ENCODE measurements at places on chromosomes 12 and 14.

DNA sequence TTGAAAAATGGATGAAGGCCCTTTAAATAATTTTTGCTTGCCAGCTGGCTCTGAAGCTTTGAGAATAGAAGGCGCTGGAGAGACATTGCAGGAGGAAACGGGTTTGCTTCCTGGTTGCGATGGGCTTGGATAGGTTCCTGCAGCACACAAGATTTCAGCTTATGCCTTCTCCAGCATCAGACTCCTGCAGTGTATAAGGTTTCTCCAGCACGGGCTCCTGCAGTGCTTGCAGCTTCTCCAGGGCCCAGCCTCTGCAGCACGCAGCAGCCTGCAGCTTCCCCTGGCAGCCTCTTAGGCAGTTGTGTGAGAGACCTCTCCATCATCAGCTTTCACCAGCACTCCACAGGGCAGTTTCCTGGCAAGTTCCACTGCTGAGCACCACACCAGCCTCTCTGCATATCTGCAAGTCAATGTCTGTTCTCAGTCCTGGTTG, 78.7 kb upstream of the ZDHHC17 start:
- peak; percentile 33 for DNase-seq

- DNase-seq: no peak
Observed at GRCh38 chr14:88868558-88869159, 44.2 kb downstream of the TTC8 start.

DNA sequence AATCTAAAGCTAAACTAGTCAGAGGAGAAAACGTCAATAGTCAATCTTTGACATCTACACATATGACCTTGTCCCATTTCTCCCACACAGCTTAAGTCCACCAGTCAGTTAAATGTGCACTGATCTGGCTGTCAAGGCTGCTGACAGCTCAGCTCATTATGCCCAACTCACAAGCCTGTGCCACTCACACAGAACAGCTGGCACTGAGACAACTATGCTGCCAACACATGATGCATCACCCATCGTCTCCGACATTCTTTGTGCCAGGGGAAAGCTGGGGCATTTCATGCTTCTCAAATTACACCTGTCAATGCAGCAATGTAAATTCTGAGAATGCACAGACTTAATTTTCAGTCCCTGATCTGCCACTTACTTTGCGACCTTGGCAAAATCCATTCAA, 25.3 kb downstream of the GNS start:
- no peak for DNase-seq

DNA sequence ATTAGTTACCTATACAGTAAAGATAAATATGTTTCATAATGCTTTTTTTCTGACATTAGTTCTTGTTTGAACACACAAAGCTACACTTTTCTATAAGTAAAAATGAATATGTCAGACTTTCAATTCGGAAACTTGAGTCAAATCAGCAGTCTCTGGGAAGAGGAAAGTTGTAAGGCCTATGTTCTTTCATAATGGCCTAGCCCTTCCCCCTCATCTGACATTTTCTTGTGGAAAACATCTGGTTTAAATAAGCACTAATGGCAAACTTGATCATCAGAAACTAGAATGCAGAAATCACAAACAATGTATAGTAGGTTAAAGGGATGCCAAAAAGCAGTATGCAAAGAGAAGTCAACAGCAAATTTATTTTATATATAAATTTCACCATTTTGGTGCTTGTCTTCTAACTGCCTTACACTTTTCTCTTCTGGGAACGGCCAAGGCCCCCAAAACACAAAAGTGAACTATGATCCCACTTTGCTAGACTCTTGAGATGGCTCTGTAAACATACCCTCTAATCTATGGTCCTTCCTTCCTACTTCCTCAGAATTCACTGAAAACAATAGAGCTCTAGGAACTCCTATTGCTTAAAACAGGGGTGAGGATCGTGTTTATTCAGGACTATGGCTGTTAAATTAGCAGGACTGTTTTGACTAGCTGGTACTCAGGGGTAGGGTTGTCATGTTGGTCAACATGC, 444.1 kb downstream of the RAD51B start:
- DNase-seq: no peak

GRCh38 chr12:4960030-4960429, 50.3 kb downstream of the KCNA1 start:
- peak; percentile 64 for DNase-seq

- DNase-seq: no peak
Observed at GRCh38 chr12:26278666-26279065, 83.3 kb downstream of the SSPN start.

DNA sequence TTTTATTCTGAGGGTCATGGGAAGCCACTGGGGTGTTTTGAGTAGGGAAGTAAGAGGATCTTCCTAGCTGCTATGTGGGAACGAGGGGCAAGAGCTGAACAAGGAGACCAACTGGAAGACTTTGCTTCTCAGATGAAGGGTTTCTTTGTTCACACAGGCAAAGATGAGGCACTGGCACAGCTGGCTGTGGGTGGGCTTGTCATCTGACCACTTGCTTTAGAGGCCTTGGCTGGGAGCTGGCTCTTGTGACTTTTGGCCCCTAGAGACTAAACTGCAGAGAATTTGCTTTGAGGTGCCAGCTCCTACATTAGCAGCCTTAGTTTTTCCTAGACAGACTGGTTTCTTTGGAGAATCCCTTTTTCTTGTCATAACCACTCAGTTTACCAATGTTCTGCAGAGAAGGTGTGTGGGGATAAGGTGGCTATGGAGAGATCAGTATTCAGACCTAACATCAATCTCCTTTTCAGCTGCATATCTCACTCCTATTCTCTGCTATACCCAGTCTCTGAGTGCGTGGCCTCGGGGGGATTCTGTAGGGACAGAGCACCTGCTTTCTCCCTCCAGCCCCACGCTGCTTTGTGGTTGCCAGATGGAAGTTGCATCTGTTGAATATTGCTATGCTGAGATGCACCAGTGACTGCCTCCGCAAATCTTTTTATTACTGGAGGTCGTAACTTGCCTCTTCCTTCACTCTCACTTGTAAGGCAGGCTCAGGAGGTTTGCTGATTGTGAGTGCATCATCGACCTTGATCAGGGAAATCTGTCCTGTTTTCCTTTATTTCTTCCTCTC, 12.7 kb downstream of the PPP2R5C start:
- DNase-seq: no peak

- no peak for DNase-seq
Observed at GRCh38 chr12:129332286-129332685, 479.0 kb downstream of the GLT1D1 start.

DNA sequence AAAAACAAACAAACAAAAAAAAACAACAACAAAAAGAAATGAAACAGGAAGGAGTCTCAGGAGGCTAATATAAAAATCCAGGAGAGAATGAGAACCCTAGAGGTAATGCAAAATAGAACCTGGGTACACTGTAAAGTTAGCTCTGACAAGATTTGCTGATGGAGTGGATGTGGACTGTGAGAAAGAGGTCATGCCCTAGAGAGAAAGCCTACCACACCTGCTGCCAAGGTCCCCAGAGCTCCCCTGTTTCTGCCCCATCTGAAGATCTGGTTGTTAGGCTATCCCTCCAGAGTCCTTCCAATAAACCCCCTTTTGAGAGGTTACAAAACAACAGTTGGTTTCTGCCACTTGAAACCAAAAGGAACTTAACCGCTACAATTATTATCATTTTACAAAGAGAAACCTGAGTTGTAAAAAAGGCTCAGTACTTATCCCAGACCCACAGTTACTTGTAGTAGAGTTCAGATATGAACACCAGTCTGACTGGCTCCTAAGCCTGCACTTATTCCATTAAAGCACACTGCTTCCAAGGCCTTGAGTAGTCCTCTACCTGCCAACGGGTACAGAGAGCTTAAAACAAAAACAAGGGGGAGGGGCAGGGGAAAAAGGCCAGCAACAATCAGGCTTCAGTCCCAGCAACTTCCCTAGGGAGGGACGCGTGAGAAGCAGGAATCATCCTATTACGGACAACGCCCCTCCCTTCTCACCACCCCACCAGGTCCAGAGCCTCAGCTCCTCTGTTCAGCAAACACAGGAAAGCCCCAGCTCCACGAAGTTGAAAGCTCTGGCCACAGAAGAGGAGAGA, 27.7 kb downstream of the PPP1R13B start:
- DNase-seq: peak; percentile 84

- no peak for DNase-seq
Observed at GRCh38 chr14:81193924-81194633, 26.7 kb downstream of the GTF2A1 start.

DNA sequence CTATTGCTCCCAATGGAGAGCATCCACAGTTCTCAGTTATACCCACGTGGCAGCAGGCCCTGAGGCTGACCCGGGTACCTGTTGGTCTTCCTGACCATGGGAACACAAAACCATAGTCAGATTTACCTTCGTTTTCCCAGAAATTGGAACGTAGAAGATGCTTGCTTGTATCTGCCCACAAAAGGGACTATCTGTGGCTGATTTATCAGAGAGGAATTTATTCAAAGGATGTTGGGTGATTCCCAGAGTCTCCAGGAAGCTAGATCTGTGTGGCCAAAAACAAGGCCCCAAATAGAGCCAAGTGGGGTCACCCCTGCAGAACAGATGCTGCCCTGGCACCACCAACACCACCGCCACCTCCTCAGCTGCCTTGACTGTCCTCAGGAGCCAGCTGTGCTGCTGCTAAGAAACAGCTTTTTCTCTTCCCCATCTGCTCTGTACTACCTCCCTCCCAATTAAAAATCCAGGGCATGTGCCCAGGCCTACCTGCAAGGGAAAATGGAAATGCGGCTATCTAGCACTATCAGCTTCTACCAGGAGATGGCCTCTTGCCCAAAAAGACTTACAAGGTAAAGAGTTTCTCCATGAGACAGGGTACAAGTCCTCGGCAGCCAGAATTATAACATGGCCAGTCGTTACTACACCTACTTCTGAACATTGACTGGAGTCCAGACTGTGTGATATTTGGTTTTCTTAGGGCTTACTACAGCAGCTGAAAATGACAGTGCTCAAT, 128.6 kb upstream of the PLEKHG7 start:
- peak; percentile 10 for DNase-seq

DNA sequence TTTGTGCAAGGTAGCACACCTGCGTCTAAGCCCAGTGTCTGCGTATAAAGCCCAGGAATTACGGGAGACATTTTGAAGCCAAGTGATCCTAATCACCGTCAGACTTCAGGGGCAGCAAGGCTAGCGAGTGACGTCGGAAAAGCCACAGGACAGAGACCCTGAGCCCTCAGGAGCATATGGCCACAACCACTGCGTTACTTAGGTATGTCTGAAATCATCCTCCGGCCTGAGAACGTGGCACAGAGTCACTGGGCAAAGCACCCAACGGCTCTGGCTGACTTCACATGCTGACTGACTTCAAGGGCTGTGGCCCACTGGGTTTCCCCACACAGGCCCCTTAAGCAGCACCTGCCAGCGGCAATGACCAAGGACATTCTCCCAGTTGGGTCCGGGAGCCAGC, 71.5 kb downstream of the RIMBP2 start:
- DNase-seq: peak; percentile 26

DNA sequence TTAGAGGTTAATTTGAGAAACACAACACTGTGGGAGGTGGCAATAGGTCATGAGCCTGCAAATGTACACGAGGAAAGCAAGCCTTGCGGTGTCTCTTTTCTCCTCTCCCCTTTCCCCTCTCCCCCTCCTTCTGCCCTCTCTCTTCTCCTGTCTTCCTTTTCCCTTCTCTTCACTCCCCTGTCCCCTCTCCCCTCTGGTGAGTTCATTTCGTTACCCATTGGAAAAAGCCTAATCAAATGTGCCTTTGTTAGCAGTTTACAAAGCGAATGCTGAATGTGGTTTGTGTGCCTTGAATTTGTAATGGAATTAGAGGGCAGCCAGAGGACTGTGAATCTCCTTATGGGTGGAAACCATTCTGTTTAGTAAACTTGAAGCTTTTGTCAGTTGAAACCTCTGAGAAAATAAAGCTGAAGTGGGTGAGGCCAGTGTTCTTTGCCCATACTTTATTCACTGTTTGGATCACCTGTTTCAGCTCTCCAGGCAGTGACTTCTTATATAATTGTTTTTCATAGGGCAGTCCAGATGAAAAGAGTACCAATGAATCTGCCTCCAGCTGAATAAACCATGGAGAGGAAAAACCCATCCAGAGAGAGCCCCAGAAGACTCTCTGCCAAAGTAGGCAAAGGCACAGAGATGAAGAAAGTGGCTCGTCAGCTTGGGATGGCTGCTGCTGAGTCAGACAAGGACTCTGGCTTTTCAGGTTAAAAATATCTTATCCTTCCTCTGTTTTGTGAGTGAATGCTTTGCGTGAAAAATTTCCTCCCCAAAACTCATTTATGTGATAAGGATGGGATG, 7.3 kb downstream of the CIPC start:
- DNase-seq: peak; percentile 44

- DNase-seq: peak; percentile 32
Observed at GRCh38 chr14:63039866-63040265, 5.4 kb downstream of the KCNH5 start.

DNA sequence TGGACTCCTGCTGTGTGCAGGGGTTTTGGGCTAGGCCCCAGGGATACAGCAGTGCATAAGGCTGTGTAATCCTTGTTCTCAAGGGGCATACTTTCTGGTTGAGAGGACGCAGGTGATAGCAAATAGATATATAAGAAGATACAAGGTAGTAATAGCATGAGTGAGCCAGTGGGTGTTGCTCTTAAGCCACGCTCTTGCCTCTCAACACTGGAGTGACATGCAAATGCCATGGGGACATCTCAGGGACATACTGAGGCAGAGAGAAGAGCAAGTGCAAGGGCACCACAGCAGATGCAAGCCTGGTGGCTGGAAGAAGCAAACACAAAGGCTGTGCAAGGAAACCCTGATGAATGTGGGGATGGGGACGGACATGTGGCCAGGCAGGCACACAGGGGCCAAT, 223.3 kb downstream of the CHST11 start:
- DNase-seq: peak; percentile 65

GRCh38 chr12:106342397-106343213, 14.9 kb upstream of the POLR3B start:
- no peak for DNase-seq

- peak; percentile 5 for DNase-seq
Observed at GRCh38 chr14:69493791-69494190, 9.3 kb downstream of the PLEKHD1 start.

- no peak for DNase-seq
Observed at GRCh38 chr12:92393504-92393903, 247.9 kb upstream of the BTG1 start.

DNA sequence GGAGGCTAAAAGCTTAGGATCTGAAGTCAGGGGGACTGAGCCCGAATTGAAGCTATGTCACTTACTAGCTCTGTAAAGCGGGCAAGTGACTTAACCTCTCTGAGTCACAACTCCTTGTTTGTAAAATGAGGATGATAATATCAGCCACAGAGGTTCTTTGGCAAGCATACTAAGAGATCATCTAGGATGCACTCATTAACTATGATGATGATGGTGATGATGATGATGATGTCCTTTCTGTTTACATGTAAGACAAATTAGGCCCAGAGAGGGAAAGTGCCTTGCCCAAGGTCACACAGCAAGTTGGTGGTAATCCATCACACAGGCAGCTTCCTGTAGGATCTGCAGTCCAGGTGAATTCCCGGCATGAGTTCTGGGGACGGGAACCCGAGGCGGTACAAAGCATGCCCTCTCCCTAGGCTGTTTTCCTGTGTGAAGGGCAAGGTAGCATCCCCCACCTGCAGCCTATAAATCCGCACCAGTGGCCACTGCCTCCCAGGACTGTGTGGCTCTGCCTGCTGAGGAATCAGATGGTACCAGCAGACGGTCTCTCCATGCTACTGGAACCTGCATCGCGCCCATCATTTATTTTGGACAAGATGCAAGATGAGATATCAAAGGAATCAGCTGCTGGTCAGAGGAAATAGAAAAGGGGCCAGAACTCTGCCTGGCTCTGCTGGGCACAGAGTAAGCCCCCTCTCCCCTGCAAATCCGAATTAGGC, 55.2 kb downstream of the MAP1LC3B2 start:
- no peak for DNase-seq

All from H7 (cell line).